ENCODE measurements at places on chromosomes 16 and 17. TPM values are rescaled to one million over a fixed set of nuclear protein-coding genes. Genes with fewer than 3 reads are reported as not detected.
A peak's percentile ranks its signal among the peaks of the same experiment; 100 is the strongest.

ADAP2 gene
- 0.86 TPM for total RNA-seq

DNA sequence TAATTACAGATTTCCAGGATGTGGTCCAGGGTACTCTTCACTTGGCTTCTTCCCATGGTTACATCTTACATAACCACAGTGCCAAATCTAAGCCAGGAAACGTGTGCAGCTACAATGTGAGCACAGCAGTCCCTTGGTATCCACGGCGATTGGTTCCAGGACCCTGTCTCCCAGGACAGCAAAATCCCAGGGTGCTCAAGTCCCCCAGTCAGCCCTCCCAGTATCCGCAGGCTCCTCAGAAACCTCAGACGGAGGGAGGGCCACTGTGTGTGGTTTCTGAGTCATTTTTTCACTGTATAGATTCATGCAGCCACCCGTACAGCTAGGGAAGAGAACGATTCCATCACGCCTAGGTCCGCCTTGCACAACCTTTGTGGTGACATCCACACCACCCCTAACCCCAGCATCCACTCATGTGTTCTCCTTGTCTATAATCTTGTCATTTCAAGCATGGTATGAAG is 11.1 kb upstream of the ATP2C2 start:
- peaks cover 36% of the 10 kb centered on the region for H3K4me1 ChIP-seq
- H3K4me3 ChIP-seq = no peak overlapping the region
- H3K36me3 ChIP-seq = no peaks in the 10 kb centered on the region
- peak; percentile 68 for DNase-seq
- peaks cover 6% of the 10 kb centered on the region for H3K27me3 ChIP-seq
- H3K27ac ChIP-seq = no peak overlapping the region

MYH2 gene
- total RNA-seq = not detected

DNA sequence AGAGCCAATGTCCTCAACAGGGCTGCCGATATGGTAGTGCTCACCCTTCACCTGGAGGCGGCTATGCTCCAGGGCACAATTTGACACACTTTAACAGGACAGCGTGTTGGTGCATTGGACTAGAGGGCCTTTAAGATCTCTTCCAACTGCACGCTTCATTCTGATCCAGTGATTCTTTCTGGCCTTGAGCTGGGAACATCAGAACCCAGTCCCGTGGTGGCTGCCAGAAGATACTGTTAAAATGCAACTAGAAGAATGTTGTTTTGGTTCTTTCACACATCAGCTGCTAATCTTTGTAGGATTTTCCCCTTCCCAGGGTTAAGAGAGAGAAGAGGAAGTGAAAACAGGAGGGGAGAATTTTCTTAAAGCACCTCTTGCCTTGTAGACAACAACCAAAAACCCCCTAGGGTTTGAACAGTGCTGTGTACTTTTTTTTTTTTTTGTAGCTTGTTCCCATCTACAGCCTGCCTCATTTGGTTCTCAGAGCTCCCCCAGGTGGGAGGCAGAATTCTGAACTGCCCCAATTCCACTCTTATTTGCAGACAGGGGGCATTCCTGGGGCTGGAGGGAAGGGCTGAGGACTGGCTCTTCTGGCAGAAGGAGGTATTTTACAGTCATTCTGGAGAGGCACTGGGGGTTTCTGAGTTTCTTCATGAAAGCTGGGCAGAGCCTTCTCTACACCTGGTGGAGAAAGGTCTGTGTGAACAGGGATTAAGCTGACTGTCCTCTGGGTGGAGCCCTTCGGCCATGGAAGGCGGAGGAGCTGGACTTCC is 32.4 kb downstream of the SMARCE1 start:
- peak; percentile 81 for DNase-seq
- peak overlapping the region; percentile 85 for H3K27ac ChIP-seq
- peaks cover 67% of the 10 kb centered on the region for H3K4me1 ChIP-seq
- peak overlapping the region; percentile 47 for H3K4me3 ChIP-seq

DNA sequence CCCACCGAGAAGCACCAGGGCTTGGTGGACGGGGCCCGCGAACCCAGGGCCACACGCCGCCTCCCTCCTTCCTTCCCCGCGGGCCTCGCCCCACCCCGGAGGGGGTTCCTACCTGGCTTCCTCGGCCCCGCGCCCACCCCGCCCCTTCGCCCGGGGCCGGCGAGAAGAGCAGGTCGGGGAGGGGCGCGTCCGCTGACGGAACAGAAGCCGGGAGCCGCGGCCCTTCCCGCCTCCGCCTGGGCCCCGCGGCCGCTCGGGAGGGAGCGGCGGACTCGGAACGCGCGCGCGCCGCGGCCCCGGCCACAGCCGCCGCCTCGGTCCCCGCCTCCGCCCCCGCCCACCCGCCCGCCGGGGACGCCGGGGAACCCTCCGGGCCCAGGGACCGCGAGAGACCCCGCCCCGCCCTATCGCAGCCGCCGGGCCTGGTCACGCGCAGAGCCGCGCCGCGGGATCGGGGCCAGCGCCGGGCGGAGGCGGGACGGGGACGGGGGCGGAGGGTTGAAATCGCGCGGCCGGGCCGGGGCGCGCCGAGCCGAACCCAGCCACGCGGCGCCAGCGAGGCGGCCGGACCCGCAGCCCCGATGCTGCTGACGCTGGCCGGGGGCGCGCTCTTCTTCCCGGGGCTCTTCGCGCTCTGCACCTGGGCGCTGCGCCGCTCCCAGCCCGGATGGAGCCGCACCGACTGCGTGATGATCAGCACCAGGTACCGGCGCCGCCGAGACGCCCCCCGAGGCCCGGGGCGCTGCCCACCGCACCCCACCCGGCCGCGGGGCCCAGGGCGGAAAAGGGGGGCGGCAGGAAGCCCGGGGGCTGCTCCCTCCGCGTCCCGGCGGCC is at the start of gene TLCD3A:
Gene TLCD3A (plus strand): TSS at position 530 of the 835 bp plus-strand sequence. CDS start 52 bp downstream, at position 582.
- H3K27me3 ChIP-seq = peaks cover 4% of the 10 kb centered on the region
- DNase-seq = peak; percentile 91
- peak within 1 kb of the TSS; percentile 93 for H3K4me3 ChIP-seq

DNA sequence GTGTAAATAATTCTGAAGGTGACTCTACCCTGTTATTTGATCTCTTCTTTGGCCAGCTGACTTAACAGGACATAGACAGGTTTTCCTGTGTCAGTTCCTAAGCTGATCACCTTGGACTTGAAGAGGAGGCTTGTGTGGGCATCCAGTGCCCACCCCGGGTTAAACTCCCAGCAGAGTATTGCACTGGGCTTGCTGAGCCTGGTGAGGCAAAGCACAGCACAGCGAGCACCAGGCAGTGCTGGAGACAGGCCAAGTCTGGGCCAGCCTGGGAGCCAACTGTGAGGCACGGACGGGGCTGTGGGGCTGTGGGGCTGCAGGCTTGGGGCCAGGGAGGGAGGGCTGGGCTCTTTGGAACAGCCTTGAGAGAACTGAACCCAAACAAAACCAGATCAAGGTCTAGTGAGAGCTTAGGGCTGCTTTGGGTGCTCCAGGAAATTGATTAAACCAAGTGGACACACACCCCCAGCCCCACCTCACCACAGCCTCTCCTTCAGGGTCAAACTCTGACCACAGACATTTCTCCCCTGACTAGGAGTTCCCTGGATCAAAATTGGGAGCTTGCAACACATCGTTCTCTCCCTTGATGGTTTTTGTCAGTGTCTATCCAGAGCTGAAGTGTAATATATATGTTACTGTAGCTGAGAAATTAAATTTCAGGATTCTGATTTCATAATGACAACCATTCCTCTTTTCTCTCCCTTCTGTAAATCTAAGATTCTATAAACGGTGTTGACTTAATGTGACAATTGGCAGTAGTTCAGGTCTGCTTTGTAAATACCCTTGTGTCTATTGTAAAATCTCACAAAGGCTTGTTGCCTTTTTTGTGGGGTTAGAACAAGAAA is 5.1 kb downstream of the STH start:
- H3K4me3 ChIP-seq = no peak overlapping the region
- no peak for DNase-seq
- H3K27me3 ChIP-seq = peaks cover 10% of the 10 kb centered on the region
- no peaks in the 10 kb centered on the region for H3K36me3 ChIP-seq

Data from activated CD4-positive, alpha-beta T cell treated with anti-CD3 and anti-CD28 coated beads, Interleukin-2, amount 10 ng/mL, durations not matched to agents 24 days and 14 days (primary cell).